Stimulated activated CD4-positive, alpha-beta T cell treated with anti-CD3 and anti-CD28 coated beads, Interleukin-2, amount 100 ng/mL, for 48 hours (primary cell): ENCODE measurements at places on chromosomes 4 and X.

GRCh38 chrX:19739683-19740082 is 147.7 kb downstream of the SH3KBP1 start:
- peak; percentile 49 for DNase-seq

DNA sequence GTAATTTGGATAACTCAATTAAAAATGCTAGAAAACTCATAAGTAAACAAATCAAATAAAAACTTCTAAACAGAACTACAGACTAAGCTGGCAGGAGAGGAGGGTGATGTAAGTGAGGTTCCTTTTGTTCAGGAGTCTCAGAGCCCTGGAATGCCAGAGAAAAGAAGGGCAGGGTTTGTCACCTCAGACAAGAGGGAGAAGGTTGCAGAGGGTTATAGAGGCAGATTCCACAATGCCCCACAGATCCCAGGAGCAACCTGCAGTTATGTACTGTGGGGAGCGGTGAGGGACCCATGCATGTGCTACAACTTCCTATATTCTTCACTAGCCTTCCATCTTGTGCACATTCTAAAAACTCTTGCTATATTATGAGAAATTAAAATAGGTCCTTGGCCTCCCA is 129.7 kb downstream of the CFAP299 start:
- DNase-seq: no peak

GRCh38 chr4:157220371-157220881 is at the start of gene GRIA2:
Gene GRIA2, plus strand, starts transcription at chr4:157220728. Its CDS starts 315 bp downstream, at chr4:157221043.
- peak; percentile 11 for DNase-seq

DNA sequence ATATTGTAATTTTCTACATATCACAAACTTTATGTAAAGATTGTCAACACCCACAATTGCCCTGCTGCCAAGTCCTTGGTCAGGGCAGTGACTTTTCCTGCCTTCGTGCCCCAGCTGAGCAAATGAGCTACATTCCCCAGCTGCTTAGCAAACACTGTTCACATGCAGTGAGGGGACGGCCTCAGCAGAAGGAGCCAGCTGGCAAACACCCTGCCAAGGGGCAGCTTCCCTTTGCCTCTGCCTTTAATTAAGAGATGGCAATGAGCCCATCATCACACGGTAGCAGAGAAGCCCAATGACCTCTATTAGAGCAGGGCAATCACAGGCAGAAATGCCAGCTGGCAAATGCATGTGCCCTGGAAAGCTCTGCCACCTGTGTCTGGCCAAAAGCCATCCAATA is 253.4 kb downstream of the EPHA5 start:
- no peak for DNase-seq

GRCh38 chrX:102892103-102892502 is 45.0 kb upstream of the RAB40AL start:
- no peak for DNase-seq

- no peak for DNase-seq
These were observed 15.6 kb downstream of the ALPK1 start for GRCh38 chr4:112312610-112313239.

DNA sequence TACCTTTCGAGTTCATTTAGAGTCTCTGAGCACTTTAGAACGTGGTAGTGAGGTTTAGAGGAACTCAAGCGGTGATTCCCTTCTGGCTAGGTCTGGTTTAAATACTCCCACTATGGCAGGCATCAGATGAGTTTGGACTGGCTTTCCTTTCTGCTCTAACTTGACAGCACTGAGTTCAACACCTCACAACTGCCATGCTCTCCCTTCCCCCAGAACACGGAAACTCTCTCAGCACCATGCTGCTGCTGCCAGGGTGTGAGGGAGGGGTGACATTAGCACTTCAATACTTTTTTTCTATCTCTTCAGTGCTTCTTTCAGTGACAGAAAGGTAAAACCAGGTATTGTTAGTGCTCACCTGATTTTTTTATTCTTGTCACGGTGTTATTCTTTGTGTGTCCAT is 234.5 kb upstream of the AGTR2 start:
- DNase-seq: no peak

DNA sequence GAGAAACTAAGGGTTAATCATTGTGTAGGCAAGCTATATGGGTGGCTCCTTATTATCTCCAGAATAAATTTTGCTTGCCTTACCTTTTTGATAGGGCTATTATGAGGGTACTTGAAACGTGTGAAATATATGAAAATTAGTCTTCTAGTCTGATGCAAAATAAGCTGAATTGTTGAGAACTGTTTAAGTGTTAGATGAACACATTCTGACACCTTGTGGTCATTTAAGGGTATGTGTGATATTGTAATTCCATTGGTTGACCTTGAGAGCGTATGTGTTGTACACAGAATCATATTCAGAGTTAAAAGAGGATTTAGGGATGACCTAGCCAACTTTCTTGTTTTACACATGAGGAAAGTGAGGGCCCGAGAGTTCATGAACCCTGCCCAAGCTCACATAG is 44.6 kb upstream of the LINC00632 start:
- DNase-seq: no peak

GRCh38 chrX:63934791-63935190 is 149.8 kb upstream of the ARHGEF9 start:
- DNase-seq: no peak

- DNase-seq: no peak
These were observed 115.2 kb downstream of the MBNL3 start for GRCh38 chrX:132373610-132374009.

DNA sequence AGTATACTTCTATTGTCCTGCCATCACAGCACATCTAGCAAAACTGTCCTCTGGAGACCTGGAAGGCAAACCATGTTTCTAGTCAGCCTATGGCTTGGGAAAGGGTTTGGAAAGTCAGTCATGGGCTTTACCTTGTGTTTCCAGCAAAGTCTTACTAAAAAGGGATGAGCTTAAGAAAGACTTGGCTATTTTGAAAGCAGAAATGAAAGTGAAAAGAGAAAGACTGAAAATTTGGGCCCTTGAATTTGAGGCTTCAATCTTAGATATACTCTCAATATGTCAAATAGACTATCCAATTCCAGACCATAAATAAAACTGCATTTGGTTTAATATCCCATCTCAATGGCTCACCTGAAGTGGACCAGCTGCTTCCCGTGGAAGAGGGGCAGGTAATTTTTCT is 127.9 kb downstream of the ZNF330 start:
- no peak for DNase-seq

GRCh38 chr4:106875340-106875739 is 160.8 kb downstream of the DKK2 start:
- DNase-seq: no peak

DNA sequence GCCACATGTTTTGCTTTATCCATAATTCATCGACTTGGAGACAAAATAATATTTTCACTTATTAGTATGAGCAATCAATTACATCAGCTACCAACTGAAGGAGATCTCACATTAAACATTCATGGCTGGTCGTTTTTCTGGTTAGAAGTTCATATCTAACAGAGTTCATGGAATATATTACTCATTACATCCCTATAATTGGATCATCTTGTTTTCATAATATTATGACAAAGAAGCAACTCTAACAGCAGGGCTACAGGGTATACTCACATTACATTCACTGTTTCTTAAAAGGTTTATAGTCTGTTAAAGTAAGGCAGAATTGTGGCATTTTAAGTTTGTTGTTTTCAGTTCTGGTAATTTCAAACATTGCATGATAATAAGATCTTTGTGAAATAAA is 33.0 kb downstream of the GSTCD start:
- DNase-seq: no peak

DNA sequence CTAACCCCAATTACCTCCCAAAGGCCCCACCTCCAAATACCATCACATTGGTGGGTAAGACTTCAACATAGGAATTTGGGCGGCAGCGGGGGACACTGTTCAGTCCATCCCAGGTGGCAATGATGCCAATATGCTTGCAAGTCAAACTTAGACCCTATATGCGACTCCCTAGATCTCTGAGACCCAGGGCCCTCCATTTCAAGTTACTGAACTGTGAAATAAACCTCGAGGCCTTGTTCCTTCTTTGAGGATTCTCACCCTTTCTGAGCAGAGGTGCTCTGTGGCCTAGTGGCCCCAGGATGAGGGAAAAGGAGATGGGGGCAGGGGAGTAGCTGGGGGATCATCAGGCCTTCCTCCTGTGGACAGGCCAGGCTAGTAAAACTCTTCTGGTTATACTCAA is 44.7 kb downstream of the CNGA2 start:
- DNase-seq: no peak

GRCh38 chrX:54934890-54935289 is 14.3 kb downstream of the TRO start:
- no peak for DNase-seq

DNA sequence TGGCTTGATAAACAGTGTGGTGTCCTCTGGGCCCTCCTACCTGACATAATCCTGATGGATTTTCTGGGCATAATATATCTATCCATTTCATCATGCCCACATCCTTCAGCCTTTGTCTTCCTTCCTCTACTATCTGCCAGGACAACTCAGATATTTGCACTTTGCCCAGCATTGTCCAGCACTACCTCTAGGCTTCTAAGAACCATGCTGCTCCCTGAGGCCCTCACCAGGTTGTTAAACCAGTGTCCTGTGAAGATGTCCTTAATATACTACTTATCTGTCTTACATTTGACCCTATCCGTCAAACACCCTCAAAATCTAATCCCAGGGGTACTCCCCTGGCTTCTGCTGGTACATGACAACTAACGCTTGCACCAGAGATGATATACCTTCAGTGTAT is 58.2 kb upstream of the MAML3 start:
- no peak for DNase-seq

DNA sequence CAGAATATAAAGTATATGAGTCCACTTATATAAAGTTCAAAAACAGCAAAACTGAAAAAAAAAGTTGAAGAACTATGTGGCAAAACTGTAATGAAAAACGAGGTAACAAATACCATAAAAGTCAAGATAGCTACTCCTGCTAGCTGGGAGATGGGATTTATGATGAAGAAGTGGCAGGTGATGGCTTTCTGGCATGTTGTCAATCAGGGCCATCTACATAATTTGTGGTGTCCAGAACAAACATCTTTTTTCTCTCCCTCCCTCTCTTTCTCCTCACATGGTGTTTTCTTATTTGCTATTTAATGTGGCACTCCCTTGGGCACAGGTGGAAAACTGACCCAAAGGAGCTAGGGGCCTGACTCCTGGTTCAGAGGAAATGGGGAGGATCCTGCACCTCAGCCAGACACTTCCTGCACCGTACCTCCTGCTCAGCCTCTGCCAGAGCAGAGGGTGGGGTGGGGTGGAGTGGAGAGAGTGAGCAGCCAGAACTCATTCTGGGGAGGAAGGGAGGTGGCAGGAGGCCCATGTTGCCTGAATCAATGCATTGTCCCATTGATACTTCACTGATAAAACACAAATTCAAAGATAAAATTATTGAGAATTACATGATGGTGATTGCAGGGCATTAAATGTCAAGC is 5.3 kb upstream of the SAP30 start:
- DNase-seq: no peak
